ENCODE measurements at places on chromosomes 2 and 18.
A peak's percentile ranks its signal among the peaks of the same experiment; 100 is the strongest.

- no peak for DNase-seq
Observed at GRCh38 chr2:176535467-176536113, 266.3 kb downstream of the MTX2 start.

DNA sequence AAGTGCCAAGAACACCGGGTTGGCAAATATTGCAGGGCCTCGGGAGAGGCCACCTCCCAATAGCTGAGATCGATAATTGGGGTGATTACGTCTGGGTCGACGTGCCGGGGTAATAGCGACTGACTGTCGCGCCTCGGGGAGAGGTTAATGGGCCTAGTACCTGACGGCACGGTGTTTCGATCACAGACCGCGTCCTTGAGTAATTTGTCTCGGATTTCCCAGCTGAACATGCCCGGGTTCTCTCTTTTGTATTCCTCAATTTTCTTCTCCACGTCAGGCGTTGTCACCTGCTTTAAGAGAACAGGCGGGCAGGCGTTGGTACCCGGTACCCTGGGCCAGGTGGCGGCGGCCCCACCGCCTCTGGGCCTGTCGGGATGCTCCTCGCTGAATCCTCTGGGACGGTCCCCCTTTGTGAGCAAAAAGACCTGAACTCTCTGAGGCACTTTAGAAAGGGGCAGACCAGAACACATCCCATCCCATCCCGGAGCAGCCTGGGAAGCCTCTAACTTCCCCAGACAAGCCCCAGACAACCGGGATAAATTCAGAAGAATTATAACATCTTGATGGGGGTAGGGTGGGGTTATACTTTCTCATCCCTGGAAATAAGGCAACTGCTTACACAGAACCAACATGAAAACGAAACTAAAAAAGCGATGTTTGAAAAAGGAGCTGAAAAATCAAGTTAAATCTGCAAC lies 3.3 kb downstream of the PAX3 start:
- DNase-seq = no peak

DNA sequence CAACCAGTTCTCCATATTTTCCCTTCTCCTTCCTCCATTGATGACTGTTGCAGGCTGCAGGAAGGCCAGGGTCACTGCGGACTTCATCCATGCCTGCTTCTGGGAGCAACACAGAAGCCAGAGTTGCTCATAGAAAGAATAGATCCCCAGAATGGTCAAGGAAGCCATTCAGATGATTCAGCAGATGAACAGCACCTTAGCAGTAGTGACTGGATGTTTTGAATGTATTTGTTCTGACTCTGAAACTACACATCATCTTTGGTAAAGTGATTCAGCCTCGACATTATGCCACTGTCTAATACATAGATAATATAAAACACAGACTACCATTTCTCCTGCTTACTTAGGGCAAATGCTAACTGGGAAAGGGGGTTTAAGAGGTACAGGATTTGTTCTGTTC lies 411.6 kb downstream of the RND3 start:
- DNase-seq = peak; percentile 33

GRCh38 chr2:168490015-168490874 lies 34.2 kb downstream of the CERS6 start:
- DNase-seq = peak; percentile 7

GRCh38 chr2:32572737-32573136 lies 55.1 kb upstream of the TTC27 start:
- DNase-seq = no peak

GRCh38 chr2:98868548-98869271 lies 67.3 kb downstream of the CRACDL start:
- DNase-seq = no peak

GRCh38 chr2:232632904-232633412 lies 446 bp upstream of the EFHD1 start:
- DNase-seq = no peak

GRCh38 chr2:65264821-65265670 lies 37.4 kb downstream of the ACTR2 start:
- peak; percentile 57 for DNase-seq

DNA sequence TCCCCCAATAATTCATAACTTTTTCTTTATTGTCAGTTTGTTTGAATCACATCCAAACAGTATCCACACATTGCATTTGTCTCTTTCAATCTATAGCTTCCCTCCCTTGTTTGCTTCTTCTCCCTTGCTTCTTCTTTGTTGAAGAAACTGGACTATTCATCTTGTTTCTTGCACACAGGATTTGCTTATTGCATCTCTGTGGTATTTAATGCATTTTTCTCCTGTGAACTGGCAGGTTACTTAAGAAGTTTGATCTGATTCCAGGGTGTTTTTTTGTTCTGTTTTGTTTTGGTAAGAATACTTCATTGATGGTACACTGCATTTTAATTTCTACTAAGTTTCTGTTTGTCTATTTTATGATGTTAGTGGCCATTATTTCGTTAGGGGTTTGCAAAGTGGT lies 166.8 kb downstream of the CAMKMT start:
- DNase-seq = peak; percentile 62

DNA sequence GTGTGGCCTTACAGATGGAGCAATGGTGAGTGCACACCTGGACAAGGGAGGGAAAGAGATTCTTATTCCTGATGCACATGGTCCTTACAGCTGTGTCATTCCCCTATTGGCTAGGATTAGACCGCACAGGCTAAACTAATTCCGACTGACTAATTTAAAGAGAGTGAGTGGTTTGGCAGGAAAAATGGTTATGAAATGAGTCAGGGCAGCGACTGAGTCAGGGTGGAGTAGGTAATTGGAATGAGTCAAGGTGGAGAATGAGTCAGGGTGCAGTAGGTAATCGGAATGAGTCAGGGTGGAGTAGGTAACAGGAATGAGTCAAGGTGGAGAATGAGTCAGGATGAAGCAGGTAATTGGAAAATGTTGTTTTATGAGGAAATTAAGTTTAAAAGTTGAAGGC lies 1353.7 kb upstream of the LRRTM1 start:
- DNase-seq = no peak

GRCh38 chr18:73975266-73975665 lies 172.4 kb downstream of the FBXO15 start:
- no peak for DNase-seq

DNA sequence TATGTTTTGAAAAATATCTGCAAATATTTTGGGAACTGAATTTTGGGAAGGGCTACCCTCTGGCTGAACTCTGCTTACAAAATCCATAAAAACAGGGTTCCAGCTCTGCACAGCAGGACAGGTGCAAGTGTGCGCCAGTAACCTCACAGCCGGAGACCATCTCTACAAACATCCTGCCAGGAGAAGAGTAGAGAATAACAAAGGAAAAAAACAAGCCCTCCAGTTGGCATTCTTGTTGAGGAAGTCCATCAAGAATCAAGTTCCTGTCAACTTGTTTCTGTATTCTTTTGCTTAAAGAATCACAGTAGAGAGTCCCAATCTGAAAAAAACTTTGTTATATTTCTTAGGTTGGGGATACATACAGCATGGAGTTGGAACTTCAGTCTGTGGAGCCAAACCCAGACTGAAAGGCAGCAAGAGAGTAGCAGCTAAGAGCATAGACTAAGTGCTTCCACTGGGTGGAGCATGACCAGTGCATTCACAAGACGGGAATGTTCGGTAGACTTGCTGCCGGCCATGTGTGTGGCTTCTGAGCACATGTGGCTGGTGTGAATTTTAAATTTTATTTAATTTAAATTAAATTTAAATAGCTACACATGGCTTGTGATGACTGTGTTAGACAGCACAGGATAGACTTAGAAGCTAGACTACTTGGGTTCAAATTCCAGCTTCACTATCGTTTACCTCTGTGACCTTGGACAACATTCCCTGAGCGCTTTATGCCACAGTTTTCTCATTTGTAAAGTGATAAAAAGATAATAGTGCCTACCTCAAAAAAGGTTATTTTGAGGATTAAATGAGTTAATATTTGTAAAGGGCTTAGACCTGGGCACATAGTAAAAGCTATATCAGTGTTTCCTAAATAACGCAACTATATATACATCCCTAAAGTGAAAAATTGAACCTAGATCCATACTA lies 41.9 kb downstream of the SPTBN1 start:
- DNase-seq = no peak

GRCh38 chr18:4721545-4721944 lies 266.4 kb upstream of the DLGAP1 start:
- DNase-seq = no peak

GRCh38 chr2:165953306-165953654 lies 296 bp downstream of the TTC21B start:
- no peak for DNase-seq

- no peak for DNase-seq
Observed at GRCh38 chr2:59816075-59816474, 737.4 kb downstream of the BCL11A start.

GRCh38 chr18:2981212-2981728 lies 31.7 kb downstream of the LPIN2 start:
- DNase-seq = peak; percentile 57

DNA sequence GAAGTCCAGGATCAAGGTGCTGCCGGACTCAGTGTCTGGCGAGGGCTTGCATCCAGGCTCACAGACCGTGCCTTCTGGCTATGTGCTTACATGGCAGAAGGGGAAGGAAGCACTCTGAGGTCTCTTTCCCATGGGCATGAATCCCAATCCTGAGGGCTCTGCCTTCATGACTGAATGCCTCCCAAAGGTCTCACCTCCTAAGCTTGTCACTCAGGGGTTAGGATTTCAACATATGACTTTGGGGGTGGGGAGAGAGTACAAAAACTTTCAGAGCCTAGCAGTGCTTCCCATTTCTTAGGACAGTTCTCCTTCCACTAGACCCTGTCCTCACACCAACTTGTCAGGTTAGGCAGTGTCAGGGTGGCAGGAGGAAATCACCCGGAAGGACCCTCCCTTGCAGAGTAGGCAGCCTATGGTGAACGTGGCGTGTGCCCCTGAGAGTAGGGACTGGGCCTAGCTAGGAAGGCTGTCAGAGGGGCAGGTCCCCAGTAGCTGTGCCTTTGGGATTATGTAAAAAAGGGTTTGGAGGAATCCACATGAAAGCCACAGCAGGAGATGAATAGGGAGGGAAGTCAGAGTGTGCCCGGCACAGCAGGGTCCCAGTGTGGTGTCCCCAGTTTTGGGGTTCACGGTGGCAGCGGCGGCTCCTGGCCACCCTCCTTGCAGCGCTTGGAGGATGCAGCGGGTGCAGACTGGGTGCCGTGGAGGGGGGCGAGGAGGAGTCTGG lies 233.3 kb downstream of the LDLRAD4 start:
- no peak for DNase-seq

- peak; percentile 76 for DNase-seq
Observed at GRCh38 chr2:18626256-18626668, 36.9 kb upstream of the NT5C1B start.

- DNase-seq = no peak
Observed at GRCh38 chr2:171214093-171214492, 53.4 kb upstream of the TLK1 start.

GRCh38 chr2:70937866-70938585 lies 2.3 kb downstream of the ATP6V1B1 start:
- DNase-seq = no peak

GRCh38 chr2:119158563-119159347 lies at the start of gene C1QL2:
Gene C1QL2 (minus strand): TSS chr2:119158751. CDS start chr2:119158269, 482 bp downstream.
- no peak for DNase-seq

- peak; percentile 64 for DNase-seq
Observed at GRCh38 chr2:189549449-189549832, 31.1 kb downstream of the SLC40A1 start.

DNA sequence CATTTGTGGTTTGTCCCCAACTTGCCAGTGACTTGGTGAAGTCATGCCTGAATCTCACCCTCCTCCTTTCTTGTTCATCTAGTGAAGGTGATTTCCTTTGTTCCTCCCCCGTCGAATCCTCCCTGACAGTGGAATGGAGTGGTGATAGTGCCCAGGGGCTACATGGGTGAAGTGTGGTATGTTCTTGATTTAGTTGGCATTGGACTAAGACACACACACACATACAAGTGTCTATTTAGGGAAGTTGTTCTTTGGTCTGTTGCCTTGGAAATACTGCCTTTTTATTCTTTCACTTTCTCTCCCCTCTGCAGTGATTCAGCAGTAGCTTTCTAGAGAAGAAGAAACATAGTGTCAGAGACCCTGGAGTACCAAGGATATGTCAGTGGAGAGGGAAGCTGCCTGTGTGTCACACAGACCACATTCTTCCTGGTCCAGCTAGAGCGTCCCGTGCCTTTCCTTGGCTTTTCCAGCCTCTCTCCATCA lies 10.9 kb downstream of the INPP4A start:
- DNase-seq = no peak

- DNase-seq = no peak
Observed at GRCh38 chr2:112173646-112174319, 35.6 kb downstream of the FBLN7 start.

DNA sequence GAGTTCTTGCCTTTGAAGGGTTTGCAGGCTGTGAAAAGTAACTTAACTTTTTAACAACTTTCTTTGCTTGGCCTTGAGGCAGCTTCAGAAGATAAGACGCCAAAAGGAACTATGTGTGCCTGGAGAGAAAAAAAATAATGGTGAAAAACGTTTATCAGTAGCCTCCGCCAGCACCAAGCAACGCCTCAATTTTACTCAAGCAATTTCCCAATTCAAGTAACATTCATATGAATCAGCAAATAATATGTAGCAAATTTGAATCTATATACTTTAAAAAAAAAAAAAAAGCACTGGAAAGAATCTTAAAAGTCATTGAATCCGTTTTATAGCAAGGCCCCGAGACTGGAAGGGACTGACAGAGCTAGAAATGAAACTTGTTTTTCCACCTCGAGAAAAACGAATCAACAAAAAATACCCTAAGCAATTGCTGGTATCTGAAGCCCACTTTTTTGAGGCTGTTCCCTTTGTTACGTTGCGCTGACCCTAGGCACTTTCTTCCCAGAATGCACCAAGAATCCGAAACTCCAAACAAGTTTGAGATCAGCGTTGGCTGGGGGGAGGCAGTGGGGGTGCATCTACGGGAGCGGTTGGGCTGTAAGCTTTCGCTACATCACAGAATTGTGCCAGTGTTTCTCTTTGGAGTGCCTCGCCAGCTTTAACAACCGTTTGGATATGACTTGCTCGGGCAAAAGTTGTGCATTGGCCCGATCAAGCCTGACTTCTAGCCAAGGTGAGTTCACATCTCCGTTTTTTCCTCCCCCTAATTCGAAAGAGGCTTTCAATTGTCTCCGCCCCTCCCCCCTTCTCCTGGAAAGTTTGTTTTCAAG lies 2.7 kb upstream of the TGIF1 start:
- DNase-seq = peak; percentile 40

- DNase-seq = no peak
Observed at GRCh38 chr2:48781366-48781765, 25.8 kb upstream of the LHCGR start.

GRCh38 chr2:9646196-9647030 lies 15.6 kb upstream of the YWHAQ start:
- DNase-seq = no peak

- no peak for DNase-seq
Observed at GRCh38 chr2:24824966-24825882, 32.0 kb downstream of the CENPO start.

- no peak for DNase-seq
Observed at GRCh38 chr18:13287372-13287771, 68.8 kb downstream of the LDLRAD4 start.

- no peak for DNase-seq
Observed at GRCh38 chr2:124289615-124290014, 264.5 kb downstream of the CNTNAP5 start.

GRCh38 chr2:46866770-46867246 lies 48.8 kb downstream of the MCFD2 start:
- no peak for DNase-seq
